Stimulated activated CD4-positive, alpha-beta T cell treated with anti-CD3 and anti-CD28 coated beads, Interleukin-15, amount 100 ng/mL, for 48 hours (primary cell): ENCODE measurements at places on chromosomes 2 and 18.

GRCh38 chr2:230863442-230864121, 1.2 kb upstream of the ITM2C start:
- no peak for DNase-seq

GRCh38 chr2:60484133-60484645, 69.3 kb downstream of the BCL11A start:
- DNase-seq, result no peak

DNA sequence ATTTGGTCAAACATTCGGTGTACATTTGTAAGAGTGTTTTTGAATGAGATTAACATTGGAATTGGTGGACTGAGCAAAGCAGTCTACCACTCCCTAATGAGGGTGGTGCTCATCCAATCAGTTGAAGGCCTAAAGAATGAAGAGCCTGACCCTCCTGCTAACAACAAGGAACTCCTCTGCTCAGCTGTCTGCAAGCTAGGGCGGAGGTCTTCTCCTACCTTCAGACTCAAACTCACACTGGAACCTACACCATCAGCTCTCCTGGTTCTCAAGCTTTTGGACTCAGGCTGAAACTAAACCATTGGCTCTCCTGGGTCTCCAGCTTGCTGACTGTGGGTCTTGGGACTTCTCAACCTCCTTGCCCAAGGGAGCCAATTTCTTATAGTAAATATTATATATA, 55.5 kb upstream of the NPAS2 start:
- no peak for DNase-seq

DNA sequence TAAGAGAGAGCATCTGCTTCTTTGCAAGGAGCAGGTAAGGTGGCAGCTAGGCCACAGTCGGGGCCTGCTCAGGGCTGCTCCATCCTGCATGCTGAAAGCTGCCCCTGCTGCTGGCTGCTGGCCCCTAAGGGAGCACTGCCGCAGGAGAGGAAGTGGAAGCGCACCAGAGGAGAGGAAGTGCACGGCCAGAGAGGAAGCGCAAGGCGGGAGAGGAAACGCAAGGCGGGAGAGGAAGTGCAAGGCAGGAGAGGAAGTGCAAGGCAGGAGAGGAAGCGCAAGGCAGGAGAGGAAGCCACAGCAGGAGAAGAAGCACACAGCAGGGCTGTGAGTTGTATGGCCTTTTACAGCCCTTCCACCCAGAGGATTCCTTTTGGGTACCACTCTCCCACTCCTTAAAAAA, 539.0 kb upstream of the TNP1 start:
- DNase-seq, result no peak

- DNase-seq, result no peak
Measured at GRCh38 chr2:148745151-148745851, 100.8 kb downstream of the EPC2 start.

DNA sequence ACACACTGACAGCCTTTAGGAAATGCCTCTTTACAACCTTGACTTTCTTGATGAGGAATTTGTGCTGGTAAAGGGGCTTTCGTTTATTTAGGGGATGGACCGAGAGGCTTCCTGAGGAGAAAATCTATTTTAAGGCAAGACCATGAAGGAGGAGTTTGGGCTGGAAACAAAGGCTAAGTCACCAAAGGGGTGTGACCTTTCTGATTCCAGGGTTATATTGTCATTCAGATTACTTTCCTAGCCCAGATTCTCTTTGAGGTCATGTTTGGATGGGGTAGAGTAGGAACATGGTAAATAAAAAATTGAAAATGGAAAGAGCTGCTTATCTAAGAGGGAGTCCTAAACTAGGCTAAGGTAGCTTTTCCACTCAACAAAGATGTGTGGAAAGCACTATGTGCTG, 77.1 kb upstream of the UGP2 start:
- no peak for DNase-seq

DNA sequence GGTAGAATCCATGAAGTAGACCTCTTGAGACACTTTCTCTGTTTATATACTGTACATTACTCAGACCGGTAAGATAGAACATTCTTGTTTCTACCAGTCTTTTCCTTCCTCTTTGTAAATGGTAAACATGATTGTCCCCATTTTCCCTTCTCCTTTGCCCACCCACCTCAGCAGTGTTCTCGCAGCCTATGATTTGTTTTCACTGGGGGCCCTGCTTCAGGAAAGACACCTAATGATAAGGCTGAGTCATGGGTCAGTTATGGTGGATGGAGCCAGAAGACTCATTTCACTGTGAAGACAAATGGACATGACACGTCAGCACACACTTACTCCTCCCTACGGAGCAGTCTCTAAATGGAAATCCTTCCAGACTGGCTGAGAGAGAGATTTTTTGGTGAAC, 23.7 kb downstream of the CENPO start:
- DNase-seq, result no peak

DNA sequence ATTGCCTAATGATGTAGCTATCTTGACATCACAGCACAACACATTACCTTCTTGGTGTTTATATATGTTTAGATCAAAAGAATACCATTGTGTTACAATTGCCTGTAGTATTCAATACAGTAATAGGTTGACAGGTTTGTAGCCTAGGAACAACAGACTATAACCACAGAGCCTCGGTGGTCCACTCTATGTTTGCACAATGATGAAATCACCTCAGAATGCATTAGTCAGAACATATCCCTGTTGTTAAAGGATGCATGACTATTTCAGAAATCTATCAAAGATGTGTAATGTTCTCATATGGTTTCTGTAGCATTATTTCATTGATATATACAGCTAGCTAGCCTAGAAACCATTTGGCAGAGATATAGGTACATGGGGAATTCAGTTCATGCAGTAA, 8.9 kb downstream of the METTL5 start:
- no peak for DNase-seq

DNA sequence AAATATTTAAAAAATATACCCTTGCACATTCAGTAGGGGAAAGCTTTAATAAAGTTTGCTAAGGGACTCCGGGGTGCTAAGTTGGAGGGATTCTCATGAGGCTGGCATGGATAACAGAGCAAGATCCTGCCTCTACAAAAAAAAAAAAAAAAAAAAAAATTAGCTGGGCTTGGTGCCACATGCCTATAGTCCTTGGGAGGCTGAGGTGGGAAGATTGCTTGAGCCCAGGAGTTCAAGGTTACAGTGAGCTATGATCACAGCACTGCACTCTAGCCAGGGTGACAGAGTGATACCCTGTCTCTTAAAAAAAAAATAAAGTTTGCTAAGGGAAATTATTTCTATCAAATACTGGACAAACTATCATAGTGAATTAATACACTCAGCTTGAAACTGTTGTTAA, 17.3 kb upstream of the GPR75 start:
- no peak for DNase-seq

DNA sequence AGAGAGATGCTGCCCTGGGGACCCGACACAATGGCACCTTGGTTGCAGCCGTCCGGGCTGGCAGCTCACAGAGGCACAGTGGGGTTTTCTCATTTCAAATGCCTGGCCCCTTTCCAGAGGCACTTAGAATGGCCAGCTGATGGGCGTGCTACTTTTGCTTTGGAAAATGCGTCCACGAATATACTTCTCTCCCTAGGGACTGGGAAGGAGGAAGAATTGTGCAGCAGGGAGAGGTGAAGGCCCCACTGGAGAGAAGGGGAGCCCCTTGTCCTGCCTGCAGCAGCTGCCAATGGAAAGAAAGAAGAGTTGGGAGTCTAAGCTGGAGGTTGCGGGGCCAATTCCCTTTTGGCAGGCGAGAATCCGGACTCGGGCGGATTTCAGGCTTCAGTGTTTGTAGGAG, 1.1 kb upstream of the MAL start:
- DNase-seq, result no peak

GRCh38 chr2:146804288-146804687, 1040.5 kb upstream of the ACVR2A start:
- no peak for DNase-seq

GRCh38 chr2:204226305-204226880, 289.8 kb downstream of the ICOS start:
- DNase-seq, result no peak

DNA sequence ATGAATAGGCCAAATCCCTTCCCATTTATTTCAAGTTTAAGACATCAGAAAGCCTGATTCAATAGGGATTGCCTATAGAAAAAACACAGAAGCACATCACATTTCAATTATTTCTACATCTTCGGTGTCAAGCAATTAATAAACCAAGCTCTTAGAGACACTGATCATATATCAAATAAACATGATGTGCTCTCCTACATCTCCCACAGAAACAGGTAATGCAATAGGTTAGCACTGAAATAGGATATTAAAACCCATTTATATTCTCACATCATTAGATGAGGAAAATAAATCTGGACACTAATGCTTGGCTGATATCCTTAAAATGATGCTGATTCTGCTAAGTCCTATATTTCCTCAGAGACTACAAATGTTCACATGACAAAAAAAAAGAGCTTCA, 364.7 kb downstream of the MBD2 start:
- no peak for DNase-seq

DNA sequence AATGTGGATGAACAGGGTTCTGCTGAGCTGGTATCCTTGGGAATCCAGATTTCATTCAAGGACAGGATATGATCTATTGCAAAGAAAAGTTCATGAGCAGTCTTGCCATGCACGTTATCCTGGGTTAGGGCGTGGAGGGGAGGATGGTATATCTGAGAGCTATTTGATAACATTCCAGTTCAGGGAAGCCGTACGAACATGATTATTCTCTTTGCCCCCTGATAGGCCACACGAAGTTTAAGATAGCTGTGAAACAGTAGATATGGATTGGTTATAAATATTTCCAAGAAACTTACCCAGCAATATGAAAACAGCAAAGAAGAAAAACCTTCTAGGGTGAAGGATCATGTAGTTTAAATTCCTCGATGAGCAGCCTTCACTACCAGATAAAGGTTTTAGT, 171.9 kb downstream of the LTBP1 start:
- no peak for DNase-seq

DNA sequence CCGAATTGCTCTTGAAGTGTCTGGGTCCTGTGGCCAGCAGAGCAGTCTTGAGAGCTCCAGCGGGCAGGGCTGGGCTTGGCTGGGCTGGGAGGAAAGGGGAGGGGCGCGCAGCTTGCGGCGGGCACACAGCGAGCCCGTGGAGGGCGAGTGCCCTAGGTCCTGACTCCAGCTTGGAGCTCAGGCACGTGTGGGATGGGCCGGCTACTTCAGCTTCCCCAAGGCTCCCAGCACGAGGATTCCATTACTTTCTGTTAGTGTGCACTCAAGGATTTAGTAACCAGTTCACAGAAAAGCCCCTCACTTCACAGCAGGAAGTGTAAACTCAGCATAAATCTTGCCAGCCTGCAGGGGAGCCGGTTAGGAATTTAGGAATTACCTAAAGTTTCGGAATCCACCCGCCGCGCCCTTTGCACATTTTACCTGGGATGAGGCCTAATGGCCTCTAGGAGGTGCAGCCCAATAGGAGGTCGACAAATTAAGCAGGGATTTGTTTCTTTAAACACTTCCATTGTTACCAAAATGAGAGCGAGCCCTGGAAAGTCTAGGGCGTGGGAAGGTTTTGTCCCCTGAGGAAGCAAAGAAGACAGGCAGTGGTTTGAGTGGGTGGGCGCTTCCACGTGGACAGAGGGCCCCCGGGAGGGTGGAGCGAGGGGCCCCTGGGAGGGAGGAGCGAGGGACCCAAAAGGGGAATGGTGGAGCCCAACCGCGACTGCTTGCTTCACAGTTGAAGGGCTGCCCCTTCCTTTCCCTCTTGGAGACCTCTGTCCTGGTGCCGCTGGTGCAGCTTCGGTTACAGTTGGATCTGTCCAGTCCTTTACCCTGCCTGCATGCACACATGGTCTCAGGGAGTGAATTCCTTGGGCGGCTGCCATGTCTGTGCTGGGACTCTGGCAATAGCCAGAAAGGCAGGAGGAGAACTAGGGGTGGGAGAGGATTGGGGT, 93.3 kb downstream of the CTAGE1 start:
- no peak for DNase-seq

- DNase-seq, result no peak
Measured at GRCh38 chr18:51712821-51713220, 515.3 kb upstream of the MEX3C start.
